T follicular helper cell (primary cell): ENCODE measurements at places on chromosomes 1 and 21.
A peak's percentile ranks its signal among the peaks of the same experiment; 100 is the strongest.

GRCh38 chr1:15797614-15798390 lies 9.6 kb downstream of the UQCRHL start:
- DNase-seq: no peak

- DNase-seq: no peak
These were observed 5.0 kb downstream of the C4BPA start for GRCh38 chr1:207109004-207109403.

GRCh38 chr1:30663596-30664091 lies 59.7 kb downstream of the MATN1 start:
- DNase-seq: no peak

DNA sequence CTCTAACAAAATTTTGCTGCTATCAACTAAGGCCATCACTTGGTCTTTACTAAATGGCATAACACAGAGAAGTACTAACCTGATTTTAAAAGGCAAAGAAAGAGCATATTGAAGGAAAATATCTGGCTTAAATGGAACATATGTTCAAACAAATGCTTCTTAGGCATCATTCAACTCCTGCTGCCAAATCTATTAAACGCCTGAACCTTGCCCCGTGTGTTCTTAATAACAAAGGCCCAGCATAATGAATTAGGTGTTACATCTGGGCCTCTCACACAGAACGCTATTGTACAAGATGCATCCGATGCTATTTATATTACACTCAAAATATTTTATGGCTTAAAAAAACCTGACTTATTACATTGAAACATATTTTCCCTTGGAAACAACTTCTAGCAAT lies 48.4 kb downstream of the B3GALNT2 start:
- DNase-seq: no peak

GRCh38 chr1:226975259-226976250 lies 35.5 kb downstream of the COQ8A start:
- DNase-seq: no peak

DNA sequence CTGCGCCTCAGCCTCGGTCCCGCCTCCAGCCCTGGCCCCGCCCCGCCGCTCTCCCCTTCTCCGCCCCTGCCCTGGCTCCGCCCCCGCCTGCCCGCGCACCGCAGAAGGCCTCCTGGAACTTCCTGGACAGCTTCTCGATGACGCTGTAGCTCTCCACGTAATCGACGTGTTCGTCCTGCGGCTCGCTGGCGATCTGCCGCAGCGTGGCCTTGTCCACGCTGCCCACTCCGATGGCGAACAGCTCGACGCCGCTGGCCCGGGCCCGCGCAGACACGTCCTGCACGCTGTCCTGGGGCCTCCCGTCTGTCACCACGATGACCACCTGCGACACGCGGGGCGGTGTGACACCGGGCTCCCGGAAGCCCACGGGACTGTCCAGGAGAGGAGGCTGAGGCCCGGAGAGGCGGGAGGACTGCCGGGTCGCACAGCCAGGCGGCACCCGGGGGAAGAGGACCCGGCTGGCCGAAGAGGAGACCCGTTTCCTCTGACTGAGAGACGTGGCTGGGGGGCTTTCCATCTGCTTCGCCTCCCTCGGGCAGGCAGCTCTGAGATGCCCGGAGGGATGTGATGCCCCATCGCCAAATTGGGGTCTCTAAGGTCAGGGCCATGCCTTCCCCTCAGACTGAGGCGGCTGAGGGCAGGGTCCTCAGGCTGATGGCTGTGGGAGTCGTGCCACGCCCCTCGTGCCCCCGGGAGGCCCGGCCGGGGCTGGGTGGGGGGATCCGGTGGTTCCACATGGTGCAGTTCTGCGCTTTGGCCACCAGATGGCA lies 4.6 kb downstream of the MATN1 start:
- DNase-seq: peak; percentile 77

- DNase-seq: no peak
These were observed 1.3 kb downstream of the TOR1AIP2 start for GRCh38 chr1:179876300-179876715.

- no peak for DNase-seq
These were observed 3.5 kb downstream of the RGS4 start for GRCh38 chr1:163072658-163073057.

DNA sequence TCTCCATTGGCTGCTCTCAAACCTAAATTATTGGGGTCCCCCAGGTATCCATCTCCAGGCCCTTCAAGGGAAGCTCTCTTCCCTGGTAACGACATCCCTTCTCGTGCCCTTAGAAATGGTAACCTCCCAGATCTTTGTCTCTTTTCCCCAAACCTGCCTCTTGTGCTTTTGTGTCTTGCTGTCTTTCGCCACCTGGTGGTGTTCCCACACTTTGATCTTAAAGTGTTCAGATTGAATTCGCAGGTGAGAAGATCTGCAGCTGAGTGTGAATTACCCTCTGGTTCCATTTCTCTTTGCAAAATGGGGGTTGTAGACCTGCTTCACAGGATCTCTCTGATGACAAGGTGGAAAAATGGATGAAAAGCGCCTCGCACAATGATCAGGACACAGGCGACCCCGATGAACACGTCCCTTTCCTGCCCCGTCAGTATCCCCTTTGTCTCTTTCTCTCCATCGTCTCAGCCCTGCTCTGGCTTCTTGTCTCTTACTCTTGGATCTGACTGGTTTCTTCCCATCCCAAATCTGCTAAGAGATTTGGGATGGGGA lies 53.1 kb downstream of the DOP1B start:
- DNase-seq: peak; percentile 37

- DNase-seq: no peak
These were observed 228.2 kb downstream of the NFIA start for GRCh38 chr1:61310538-61310937.

- no peak for DNase-seq
These were observed 129.0 kb downstream of the SYF2 start for GRCh38 chr1:25103164-25103795.

DNA sequence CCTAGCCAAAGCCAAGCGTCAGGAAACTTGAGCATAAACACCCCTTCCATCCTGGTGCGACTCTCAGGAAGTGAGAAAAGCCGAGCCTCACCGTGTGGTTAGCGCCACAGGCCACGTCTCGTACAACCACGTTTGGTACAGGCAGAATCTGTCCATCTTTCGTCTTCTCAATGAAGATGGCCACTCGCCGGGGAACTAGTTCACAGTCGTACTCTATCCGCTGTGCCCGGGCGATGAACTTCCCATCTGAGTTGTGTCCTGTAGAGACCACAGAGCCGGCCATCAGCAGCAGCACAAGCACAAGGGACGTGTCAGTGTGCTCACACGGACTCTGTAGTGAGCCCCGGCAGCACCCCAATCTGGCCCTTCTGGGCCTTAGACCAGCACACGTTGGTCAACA lies 23.1 kb downstream of the RCC2 start:
- DNase-seq: no peak

DNA sequence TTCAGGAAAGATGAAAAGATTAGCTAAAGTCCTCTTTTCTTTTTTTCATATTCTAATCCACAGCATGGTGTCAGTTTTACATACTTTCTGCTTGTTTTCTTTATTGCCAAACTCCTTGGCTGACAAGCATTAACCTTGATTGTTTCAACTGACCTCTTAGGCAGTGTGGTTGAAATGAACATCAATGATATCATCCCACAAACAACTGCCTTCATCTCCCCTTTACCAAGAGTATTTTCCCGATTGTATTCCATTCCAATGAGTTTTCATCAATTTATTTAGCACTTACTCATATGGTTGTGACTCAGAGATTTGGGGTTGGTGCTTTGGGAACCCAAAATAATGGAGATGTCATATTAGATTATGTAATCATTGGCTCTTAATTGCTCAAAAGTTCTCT lies 71.8 kb downstream of the SPAG17 start:
- DNase-seq: no peak

GRCh38 chr21:28991861-28992525 lies 684 bp downstream of the LTN1 start:
- DNase-seq: no peak

DNA sequence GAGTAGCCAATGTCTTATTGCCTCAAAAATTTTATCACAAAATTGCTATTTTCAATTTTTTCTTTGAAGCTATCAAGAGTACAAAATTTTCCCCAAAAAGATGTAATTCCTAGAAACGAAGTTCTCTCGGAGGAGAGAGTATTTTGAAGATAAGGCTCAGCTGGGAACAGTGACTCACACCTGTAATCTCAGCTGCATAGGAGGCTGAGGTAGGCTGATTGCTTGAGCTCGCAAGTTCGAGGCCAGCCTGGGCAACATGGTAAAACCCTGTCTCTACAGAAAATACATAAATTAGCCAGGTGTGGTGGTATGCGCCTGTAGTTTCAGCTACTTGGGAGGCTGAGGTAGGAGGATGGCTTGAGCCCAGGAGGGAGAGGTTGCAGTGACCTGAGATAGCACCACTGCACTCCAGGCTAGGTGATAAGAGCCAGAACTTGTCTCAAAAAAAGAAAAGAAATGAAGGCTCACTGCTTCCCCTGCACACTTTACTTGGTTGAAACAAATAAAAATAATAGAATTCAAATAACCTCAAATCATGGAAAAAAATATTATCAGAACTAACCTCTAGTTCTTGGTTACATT lies 22.2 kb downstream of the TUT4 start:
- DNase-seq: no peak

GRCh38 chr1:59498640-59499039 lies 201.7 kb downstream of the FGGY start:
- DNase-seq: no peak

DNA sequence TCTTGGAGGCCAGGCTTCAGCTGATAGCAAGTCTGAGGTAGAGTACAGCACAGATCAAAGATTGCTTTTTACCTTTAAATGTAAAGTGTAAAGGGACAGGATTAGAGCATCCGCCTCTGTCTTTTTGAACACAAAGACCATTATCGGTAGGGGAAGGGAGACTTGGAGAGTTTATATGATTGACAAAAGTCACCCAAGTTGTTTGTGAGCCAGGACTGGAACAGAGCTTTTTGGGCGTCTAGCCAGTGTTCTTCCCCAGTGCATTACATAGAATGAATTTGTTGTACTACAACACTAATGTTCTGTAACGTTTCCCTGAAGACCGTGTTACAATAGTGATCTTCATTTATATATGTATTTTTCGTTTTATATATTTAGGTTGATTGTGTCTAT lies 9.3 kb upstream of the PIGC start:
- no peak for DNase-seq

- DNase-seq: no peak
These were observed 104.7 kb downstream of the JAK1 start for GRCh38 chr1:64861611-64862010.

- DNase-seq: no peak
These were observed 317.3 kb downstream of the COL11A1 start for GRCh38 chr1:102790997-102791396.

DNA sequence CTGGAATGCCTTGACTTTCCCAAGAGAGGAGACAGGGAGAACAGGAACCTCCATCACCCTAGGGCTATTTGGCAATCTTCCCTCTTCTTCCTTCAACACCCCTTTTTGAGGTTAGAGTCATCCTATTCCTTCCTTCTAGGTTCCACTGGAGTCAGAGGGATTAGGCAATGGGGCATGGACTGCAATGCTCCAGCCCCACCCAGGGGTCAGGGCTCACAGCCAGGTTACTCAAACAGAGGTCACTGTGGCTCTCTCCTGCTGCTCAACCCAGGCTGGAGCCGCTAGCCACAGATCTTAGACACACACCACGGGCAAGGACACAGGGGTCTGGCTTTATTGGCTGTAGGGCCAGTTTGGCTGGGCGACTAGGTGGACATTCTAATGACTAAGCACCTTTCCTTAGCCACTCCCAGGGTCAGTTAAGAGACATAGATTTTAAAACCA lies 145.5 kb upstream of the NRIP1 start:
- no peak for DNase-seq

DNA sequence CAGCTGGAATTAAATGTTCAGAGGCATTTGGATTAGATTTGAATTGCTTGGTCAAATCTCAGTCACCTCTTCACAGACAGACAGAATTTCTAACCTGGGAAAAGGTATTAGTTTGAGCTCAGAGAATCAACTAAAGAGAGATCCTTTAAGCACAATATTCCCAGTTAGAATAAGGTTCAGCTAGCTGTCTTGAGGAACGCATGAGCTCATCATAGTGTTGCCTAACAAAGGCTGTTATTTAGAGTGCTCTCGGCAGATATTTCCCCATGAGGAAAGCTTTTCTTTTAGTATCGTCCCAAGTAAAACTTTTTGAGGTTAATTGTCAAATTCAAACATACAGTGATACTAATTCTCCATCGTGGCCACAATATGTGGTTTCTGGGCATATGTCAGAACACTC lies 269.9 kb downstream of the HLX start:
- no peak for DNase-seq

DNA sequence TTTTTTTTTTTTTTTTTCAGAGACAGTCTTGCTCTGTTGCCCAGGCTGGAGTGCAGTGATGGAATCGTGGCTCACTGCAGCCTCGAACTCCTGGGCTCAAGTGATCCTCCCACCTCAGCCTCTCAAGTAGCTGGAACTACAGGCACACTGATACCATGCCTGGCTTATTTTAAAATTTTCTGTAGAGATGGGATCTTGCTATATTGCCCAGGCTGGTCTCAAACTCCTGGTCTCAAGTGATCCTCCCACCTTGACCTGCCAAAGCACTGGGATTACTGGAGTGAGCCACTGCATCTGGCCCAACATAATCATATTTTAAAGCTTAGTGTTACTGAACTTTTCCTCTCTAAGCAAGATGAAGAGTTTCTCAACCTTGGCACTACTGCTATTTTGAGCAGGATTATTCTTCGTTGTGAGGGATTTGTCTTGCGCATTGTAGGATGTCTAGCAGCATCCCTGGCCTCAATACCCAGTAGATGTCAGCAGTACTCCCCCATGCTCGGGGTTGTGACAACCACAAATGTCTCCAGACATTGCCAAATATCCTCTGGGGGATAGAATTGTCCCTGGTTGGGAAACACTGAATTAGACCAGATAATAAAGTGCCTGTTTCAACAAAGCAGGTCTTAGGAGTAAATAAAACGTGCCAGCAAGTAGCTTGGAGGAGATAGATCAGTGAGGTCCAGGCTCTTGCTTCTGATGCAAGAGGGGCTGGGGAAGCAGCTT lies 15.1 kb upstream of the THRAP3 start:
- no peak for DNase-seq

GRCh38 chr1:20210736-20211460 lies 24.6 kb upstream of the PLA2G2C start:
- DNase-seq: no peak

- no peak for DNase-seq
These were observed 330.9 kb downstream of the CHRM3 start for GRCh38 chr1:239717097-239717917.

- peak; percentile 74 for DNase-seq
These were observed 8.8 kb downstream of the ZNF683 start for GRCh38 chr1:26363549-26364448.
